Effector CD8-positive, alpha-beta T cell (primary cell): ENCODE measurements at places on chromosomes 1 and 21.

DNA sequence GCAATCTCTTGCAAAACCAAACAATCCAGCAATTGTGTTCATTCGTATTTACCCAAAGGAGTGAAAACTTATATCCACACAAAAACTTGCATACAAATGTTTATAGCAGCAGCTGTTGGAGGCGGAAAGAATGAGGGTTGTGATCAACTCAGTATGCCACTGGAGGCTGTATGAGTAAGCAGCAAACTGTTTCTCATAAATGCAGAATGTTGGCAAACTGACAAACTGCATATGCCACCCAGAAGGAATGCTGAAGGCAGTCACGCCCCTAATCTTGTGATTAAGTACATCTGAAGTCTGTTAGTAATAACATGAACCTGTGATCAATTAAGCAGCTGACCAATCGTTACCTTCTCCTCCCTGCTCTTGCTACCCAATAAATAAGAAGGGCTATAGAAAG is 60.5 kb upstream of the CR2 start:
- DNase-seq, result no peak

GRCh38 chr21:34126269-34126668 is 52.9 kb downstream of the MRPS6 start:
- DNase-seq, result no peak

DNA sequence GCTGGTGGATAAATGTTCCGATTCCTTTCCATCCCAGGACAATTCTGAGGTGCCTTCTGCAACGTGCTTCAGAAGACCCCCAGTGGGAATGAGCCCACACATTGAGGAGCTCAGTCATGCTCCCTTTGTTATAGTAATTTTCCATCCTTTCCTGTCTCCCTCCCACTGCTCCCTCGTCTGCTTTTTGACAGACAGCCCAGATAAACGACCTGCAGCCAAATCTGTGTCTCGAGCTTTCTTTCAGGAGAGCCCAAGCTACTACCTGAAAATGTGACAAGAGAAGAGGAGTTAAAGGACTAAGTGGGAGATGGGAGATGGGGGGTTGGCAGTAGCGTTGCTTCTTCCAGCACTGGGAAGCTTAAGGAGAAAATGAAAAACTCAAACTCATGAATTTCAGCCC is 65.9 kb upstream of the LRRN2 start:
- no peak for DNase-seq

DNA sequence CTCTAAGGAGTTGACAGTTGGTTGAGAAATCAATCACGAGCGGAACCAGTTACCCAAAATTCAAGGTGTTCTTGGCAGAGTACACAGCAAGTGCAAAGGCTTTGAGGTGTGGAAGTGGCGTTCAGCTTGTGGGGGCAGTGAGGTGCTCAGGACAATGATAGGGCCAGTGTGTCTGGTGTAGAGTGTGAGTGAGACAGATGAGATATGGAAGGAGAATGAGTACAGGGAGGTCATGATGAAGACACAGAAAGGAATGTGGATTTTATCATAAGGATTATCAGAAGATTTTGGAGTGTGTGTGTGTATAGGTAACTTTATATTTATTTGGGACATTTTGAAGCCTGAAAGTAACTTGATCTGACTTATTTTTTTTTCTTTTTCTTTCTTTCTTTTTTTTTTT is 40.9 kb downstream of the IFI44 start:
- no peak for DNase-seq

DNA sequence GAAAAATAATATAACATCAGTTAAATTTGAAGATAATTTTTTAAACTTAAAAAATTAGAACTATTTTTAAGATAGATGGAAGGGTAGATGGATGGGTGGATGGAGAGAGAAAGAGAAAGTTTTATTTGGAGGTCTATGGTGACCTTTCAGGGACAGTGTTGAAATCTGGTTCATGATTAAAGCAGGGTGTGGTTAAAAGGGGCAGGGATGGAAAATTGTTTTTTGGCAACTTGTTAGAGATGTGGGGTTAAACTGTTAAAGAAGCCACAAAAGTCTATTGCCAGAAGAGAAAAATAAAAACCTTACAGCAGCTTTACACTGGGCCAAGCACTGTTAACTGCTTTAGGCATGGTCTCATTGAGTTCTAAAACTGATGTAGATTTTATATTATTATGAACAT is 134.9 kb upstream of the GORAB start:
- no peak for DNase-seq

GRCh38 chr1:17021896-17022295 is 10.2 kb upstream of the ATP13A2 start:
- no peak for DNase-seq

GRCh38 chr1:38026592-38027200 is 14.2 kb downstream of the UTP11 start:
- DNase-seq, result no peak

- no peak for DNase-seq
These were observed 17.5 kb downstream of the NEK7 start for GRCh38 chr1:198174297-198174696.

- DNase-seq, result no peak
These were observed 2.3 kb downstream of the PLK3 start for GRCh38 chr1:44802306-44803061.

DNA sequence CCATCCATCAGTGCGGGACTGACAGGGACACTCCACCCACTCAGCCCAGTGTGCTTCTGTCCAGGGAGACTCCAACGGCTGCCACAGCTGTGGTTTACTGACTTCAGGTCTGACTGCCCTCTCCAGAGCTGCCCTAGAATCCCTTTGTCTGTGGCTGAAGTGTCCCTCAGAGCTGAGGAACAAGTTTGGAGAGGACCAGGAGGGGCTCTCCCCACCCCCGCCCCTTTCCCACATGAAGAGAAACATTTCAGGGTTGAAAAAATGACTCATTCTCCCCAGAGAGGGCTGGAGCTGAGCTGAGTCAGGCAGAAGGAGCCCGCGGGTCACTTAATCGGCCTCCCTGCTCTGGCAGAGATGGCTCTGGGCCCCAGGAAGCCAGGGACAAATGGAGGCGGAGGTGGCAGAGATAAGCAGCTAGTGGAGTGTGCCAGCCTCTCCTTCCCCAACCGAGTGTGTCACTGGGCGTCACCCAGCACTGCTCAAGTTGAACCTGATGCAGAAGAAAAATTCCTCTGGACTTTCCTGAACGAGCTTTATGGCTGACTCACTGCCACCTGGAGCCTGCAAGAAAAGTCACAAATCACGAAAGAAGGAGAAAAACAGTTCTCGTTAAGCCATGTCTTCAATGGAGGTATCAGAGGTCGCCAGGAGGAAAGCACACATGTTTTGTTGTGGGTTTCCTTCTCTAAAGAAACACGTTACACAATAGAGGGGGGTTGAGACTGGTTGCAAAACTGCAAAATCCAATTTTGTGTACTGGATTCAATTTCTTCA is 34.3 kb upstream of the ECE1 start:
- no peak for DNase-seq
